ENCODE measurements at places on chromosomes 3 and 15.

- no peak for DNase-seq
Observed at GRCh38 chr3:187454085-187454815, 86.1 kb downstream of the RTP4 start.

GRCh38 chr3:37015642-37016041, 22.3 kb downstream of the MLH1 start:
- DNase-seq = no peak

GRCh38 chr15:56919031-56919608, 676 bp downstream of the TCF12 start:
- peak; percentile 30 for DNase-seq

GRCh38 chr3:172707030-172707429, 3.8 kb downstream of the NCEH1 start:
- no peak for DNase-seq

All from G401 (cell line).